ENCODE measurements at places on chromosomes 6 and 20.

GRCh38 chr6:130632897-130633296 lies 194.3 kb upstream of the SMLR1 start:
- H3K36me3 ChIP-seq, result no peaks in the 10 kb centered on the region
- no peak overlapping the region for H3K4me3 ChIP-seq
- DNase-seq, result no peak
- no peaks in the 10 kb centered on the region for H3K4me1 ChIP-seq
- no peaks in the 10 kb centered on the region for H3K27me3 ChIP-seq

- H3K27ac ChIP-seq, result no peak overlapping the region
- no peak for DNase-seq
- no peaks in the 10 kb centered on the region for H3K36me3 ChIP-seq
- H3K27me3 ChIP-seq, result peaks cover 9% of the 10 kb centered on the region
- H3K4me3 ChIP-seq, result no peak overlapping the region
Observed at GRCh38 chr20:63466861-63467260, 5.6 kb downstream of the KCNQ2 start.

- no peak overlapping the region for H3K27ac ChIP-seq
- H3K4me1 ChIP-seq, result no peaks in the 10 kb centered on the region
- H3K4me3 ChIP-seq, result no peak overlapping the region
- no peaks in the 10 kb centered on the region for H3K36me3 ChIP-seq
Observed at GRCh38 chr6:51163843-51164529, 345.3 kb downstream of the TFAP2B start.

GRCh38 chr20:17990278-17990972 lies 21.6 kb downstream of the MGME1 start:
- H3K36me3 ChIP-seq, result peaks cover 3% of the 10 kb centered on the region
- H3K27me3 ChIP-seq, result no peaks in the 10 kb centered on the region
- H3K4me1 ChIP-seq, result no peaks in the 10 kb centered on the region
- no peak overlapping the region for H3K27ac ChIP-seq
- DNase-seq, result peak; percentile 33

DNA sequence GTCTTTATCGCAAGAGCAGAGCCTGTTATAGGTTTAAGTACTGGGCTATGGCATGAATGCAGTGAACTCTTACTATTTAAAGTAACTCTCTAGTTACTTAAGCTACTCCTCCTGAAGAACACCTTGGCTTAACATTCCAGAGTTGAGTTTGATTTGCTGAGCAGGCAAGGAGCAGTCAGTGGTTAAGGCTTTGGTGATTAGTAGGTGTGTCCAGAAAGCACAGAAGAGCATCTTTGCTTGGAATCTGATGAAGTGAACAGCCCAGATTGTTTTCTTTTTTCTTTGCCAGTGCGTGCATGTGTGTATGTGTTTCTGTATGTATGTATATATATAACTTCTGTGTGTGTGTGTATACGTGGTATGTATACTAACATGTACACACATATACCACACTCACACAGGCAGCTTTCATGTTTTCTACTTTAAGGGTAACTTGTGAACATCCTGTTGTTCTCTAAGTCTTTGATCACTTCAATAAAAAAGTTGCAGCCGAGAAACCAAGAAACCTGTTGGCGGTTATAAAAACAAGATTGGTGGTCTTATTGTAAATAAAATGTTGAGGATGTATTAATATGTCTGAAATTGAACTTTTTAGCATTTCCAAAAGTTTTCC lies 56.2 kb upstream of the TULP4 start:
- H3K27ac ChIP-seq, result no peak overlapping the region
- peaks cover 8% of the 10 kb centered on the region for H3K4me1 ChIP-seq
- DNase-seq, result no peak
- no peaks in the 10 kb centered on the region for H3K27me3 ChIP-seq

- no peaks in the 10 kb centered on the region for H3K4me1 ChIP-seq
- no peak for DNase-seq
- no peaks in the 10 kb centered on the region for H3K27me3 ChIP-seq
- H3K27ac ChIP-seq, result no peak overlapping the region
Observed at GRCh38 chr6:151140767-151141166, 99.0 kb upstream of the AKAP12 start.

DNA sequence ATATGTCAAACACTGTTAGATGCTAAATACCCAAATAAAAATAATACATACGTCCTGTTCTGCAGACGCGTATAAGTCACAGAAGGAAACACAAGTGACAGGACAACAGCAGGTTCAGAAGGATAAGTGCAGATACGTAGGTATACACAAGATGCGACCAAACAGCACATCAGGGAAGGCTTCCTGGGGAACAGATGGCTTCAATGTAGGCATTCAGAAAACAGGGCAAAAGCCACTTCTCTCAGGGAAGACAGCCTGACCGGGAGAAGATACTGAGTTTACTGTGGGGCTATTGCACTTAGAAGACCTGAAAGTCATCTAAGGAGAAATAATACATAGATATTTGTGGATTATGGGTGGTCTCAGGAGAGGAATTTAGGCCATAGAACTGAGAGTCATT lies 1.9 kb downstream of the HLA-DPA1 start:
- no peaks in the 10 kb centered on the region for H3K36me3 ChIP-seq
- H3K27me3 ChIP-seq, result no peaks in the 10 kb centered on the region
- no peak overlapping the region for H3K27ac ChIP-seq

DNA sequence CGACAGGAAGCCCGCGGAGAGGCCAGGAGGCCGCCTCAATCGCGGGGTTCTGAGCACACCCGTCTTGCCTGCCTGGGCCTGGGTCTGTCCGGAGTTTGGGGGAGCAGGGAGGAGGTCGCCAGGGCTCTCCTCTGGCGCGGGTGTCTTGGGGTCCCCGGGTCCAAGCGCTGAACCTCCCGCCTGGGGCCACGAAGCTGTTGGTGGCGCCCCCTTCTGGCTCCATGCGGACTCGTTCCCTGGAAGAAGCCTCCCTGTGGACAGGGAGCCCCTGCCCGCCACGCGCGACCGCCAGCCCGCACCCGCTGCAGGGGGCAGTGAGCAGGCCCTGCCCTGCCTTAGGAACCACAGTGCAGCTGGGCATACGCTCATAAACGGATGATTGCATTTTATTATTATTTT lies 44.7 kb downstream of the MCUR1 start:
- no peaks in the 10 kb centered on the region for H3K27me3 ChIP-seq
- no peaks in the 10 kb centered on the region for H3K36me3 ChIP-seq
- no peak overlapping the region for H3K27ac ChIP-seq
- H3K4me1 ChIP-seq, result peaks cover 4% of the 10 kb centered on the region

- H3K4me1 ChIP-seq, result peaks cover 45% of the 10 kb centered on the region
- H3K4me3 ChIP-seq, result no peak overlapping the region
- no peaks in the 10 kb centered on the region for H3K36me3 ChIP-seq
- no peaks in the 10 kb centered on the region for H3K27me3 ChIP-seq
Observed at GRCh38 chr6:15264902-15265761, 19.3 kb downstream of the JARID2 start.

DNA sequence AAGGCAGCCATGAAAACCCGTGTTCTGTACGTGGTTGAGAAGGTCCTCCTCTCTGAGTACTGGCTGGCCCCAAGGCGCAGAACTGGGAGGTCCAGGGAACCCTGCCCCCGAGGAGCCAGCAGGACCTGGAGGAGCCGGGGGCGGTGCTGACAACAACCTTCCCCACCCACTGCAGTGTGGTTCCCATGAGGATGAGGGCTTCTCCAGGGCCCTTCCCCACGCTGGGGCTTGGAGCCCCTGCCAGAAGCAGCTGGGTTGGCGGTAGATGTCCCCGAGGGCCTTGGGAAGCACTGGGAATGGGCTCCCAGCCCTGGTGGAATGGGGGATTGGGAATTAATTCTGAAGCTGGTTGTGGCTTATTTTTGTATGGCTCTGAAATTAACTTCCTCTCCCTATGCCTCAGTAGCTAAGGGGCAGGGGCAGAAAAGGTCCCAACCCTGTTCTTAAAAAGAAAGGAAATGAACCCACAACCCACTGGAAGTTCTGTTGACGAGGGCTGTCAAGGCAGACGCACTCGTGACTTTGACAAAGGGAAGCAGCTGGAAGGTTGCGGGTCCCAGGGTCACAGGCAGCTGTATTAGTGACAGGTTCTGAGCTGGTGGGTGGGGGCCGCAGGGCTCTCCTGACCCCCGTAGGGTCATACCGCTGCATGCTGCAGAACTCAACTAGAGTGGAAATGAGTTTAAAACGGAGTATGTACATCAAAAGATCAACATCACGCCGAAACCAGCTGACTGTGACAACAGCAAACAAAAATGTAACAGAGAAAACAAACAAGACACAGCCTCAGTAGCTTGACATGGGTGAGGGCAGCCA lies 13.9 kb upstream of the HELZ2 start:
- no peak for DNase-seq
- H3K27me3 ChIP-seq, result no peaks in the 10 kb centered on the region
- H3K4me3 ChIP-seq, result no peak overlapping the region
- H3K27ac ChIP-seq, result no peak overlapping the region
- peaks cover 39% of the 10 kb centered on the region for H3K36me3 ChIP-seq

DNA sequence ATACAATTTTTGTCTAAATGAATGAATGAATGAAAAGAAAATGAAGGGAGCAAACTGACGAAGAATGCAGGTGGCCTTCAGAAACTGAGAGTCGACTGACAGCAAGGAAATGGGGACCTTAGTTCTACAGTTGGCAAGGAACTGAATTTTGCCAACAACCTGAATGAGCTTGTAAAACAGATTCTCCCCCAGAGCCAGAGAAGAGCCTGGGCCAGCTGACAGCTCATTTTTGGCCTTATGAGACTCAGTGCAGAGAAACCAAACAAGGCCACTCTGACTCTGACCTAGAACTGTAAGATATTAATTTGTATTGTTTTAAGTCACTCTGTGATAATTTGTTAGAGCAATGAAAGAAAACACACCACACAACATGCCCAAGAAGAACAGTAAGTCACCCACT lies 21.8 kb downstream of the MAN1A1 start:
- H3K27me3 ChIP-seq, result no peaks in the 10 kb centered on the region
- no peak overlapping the region for H3K4me3 ChIP-seq
- no peak overlapping the region for H3K27ac ChIP-seq
- DNase-seq, result no peak
- no peaks in the 10 kb centered on the region for H3K4me1 ChIP-seq

GRCh38 chr20:22799687-22800086 lies 215.3 kb upstream of the FOXA2 start:
- no peaks in the 10 kb centered on the region for H3K36me3 ChIP-seq
- no peaks in the 10 kb centered on the region for H3K4me1 ChIP-seq
- no peak overlapping the region for H3K4me3 ChIP-seq
- DNase-seq, result no peak

DNA sequence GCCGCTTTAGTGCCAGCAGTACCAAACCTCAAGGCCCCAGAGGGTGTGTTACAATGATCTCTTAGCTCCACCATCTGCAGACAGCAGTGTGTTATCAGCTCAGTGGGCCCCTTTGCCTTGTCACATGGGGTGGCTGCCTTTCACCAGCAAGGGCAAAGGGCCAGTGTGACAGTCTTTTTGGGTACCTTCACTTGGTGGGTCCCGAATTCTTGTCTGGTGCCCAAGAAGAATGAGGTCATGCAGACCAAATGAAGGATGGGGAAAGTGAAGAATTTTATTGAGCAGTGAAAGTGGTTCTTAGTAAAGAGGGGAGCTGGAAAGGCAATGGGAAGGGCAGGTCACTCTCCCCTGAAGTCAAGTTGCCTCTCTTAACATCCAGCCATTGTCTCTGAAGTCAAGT lies 2.9 kb upstream of the SMIM28 start:
- no peak for DNase-seq
- H3K4me3 ChIP-seq, result no peak overlapping the region
- no peaks in the 10 kb centered on the region for H3K27me3 ChIP-seq
- H3K36me3 ChIP-seq, result no peaks in the 10 kb centered on the region
- no peaks in the 10 kb centered on the region for H3K4me1 ChIP-seq

- H3K27me3 ChIP-seq, result no peaks in the 10 kb centered on the region
- no peaks in the 10 kb centered on the region for H3K4me1 ChIP-seq
- H3K4me3 ChIP-seq, result no peak overlapping the region
Observed at GRCh38 chr6:103983860-103984259, 875.9 kb downstream of the HACE1 start.

DNA sequence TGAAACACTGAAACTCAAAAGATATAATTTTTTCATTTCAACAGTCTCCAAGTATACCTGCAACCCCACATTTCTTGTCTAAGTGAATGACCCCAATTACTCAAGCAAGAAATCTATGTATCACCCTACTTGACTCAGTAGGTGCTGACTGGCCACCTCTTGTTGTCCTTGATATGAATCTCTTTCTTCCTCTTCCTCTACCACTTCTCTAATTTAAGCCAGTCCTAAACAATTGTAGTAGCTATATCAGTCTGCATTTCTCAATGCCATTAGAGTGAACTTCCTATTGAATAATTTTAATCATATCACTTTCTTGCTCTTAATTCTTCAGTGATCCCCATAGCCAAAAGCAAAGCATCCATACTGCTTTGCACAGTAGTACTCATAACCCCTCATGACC lies 93.2 kb downstream of the NKAIN2 start:
- no peak overlapping the region for H3K4me3 ChIP-seq
- H3K4me1 ChIP-seq, result no peaks in the 10 kb centered on the region
- DNase-seq, result no peak
- H3K27me3 ChIP-seq, result no peaks in the 10 kb centered on the region
- H3K36me3 ChIP-seq, result no peaks in the 10 kb centered on the region

- H3K36me3 ChIP-seq, result no peaks in the 10 kb centered on the region
- no peaks in the 10 kb centered on the region for H3K27me3 ChIP-seq
- no peaks in the 10 kb centered on the region for H3K4me1 ChIP-seq
- H3K4me3 ChIP-seq, result no peak overlapping the region
- DNase-seq, result no peak
Observed at GRCh38 chr6:113599444-113599843, 257.7 kb upstream of the MARCKS start.

DNA sequence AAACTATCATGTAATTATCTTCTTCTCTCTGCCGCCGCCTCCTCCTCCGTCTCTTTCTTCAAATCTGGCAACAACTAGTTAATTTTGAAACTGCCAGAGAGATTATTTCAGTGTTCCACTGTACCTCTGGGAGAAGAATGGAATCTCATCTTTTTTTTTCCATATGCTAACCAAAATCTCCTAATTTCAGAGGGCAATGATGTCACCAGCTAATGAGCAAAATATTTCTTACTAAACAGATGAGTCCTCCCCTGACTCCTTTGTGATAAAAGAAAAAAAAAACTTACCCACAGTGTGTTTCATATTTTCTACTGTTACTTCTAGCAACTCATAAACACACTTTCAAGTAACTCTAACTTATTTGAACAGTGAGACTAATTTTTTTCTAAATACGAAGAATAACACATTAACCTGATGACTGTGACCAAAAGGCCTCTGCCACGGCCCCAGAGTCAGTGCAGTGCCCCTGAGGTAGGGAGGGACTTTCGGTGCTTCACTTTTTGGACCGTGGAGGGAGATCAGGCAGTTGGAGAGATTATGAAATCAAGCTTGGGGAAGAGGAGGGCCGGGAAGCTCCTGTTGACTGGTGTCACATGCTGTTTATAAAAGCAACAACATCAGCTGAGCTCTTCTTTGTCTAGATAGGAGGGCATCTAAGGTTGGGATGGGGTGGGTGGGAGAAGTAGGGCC lies 159.6 kb downstream of the SASH1 start:
- no peak for DNase-seq
- no peak overlapping the region for H3K4me3 ChIP-seq
- H3K36me3 ChIP-seq, result no peaks in the 10 kb centered on the region
- peaks cover 40% of the 10 kb centered on the region for H3K4me1 ChIP-seq
- H3K27ac ChIP-seq, result peak overlapping the region; percentile 70
- no peaks in the 10 kb centered on the region for H3K27me3 ChIP-seq
